ENCODE measurements at places on chromosomes 1 and 21.

DNA sequence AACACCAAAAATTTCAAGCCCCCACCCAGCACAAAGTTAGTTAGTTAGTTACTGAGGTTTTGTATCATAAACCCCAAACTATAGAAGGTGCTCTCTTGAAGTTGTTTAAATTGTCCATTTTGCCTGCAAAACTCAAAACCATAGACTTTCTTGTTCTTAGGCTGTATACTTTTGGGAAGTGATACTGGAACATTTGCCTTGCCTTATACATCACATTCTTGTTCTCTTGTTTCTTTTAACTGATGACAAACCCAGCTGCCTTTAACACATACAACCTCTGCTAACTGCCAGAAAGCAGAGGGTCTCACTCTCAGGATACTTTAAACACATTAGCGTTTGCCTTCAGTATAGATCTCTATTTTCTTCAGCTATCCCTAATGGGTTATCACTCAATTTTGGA, 570.5 kb downstream of the MRPL39 start:
- DNase-seq, result no peak

- DNase-seq, result no peak
These were observed 137.4 kb downstream of the PIGK start for GRCh38 chr1:77081834-77082233.

DNA sequence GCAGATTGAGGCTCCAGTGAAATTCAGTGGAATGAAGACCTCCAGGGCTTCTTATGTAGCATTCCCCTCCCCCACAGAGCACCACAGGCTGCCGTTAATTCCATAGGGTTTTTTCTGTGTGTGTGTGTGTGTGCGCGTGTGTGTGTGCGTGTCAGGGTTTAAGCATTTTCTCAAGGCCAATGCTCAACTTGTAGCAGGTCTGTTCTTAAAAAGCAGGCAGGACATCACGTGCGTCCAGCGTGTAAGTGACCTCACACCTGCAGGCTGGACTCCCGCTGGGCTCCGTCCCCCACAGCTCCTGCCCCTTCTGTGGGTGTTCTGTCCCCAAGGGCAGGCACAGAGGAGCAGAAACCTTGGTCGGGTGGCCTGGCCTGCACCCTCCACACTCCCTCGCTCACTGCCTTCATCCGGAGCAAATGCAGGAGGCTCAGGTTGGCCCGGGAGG, 5.3 kb downstream of the PRDM16 start:
- no peak for DNase-seq

- DNase-seq, result no peak
These were observed 346.7 kb downstream of the SMYD3 start for GRCh38 chr1:246160374-246160773.

GRCh38 chr1:235014756-235015155, 113.9 kb downstream of the TOMM20 start:
- no peak for DNase-seq

DNA sequence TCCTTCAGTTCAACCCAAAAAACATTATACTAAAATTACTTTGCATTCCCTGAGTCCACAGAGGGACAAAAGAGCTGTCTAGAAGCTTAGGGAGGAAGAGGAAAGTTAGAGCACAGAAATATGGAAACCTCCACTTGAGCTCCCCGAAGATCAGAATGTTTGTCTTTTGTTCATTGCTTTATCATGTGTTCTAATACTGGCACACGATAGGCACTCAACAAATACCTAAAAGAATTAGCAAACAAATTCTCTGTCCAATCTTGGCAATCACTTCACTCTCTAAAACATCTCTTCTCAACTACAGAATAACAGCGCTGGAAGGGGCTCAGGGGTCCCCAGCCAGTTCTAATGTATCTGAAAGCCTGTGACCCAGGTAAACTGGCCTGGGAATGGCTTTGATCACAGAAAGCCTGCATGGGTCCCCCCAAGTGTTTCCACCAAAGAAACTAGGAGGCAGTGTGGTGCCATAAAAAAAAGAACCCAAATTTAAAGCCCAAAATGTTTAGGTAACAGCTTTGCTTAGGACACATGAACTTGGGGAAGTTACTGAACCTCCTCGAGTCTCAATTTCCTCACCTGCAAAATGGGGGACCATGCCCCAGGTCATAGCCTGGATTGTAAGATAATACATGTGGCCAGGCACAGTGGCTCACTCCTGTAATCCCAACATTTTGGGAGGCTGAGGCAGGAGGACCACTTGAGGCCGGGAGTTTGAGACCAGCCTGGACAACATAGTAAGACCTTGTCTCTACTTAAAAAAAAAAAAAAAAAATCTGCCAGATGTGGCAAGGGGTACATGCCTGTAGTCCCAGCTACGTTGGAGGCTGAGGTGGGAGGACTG, 45.8 kb downstream of the SSBP3 start:
- no peak for DNase-seq

GRCh38 chr1:240491156-240491555, 120.8 kb downstream of the GREM2 start:
- DNase-seq, result no peak

- DNase-seq, result no peak
These were observed 876 bp downstream of the LRRC7 start for GRCh38 chr1:69568421-69569174.

DNA sequence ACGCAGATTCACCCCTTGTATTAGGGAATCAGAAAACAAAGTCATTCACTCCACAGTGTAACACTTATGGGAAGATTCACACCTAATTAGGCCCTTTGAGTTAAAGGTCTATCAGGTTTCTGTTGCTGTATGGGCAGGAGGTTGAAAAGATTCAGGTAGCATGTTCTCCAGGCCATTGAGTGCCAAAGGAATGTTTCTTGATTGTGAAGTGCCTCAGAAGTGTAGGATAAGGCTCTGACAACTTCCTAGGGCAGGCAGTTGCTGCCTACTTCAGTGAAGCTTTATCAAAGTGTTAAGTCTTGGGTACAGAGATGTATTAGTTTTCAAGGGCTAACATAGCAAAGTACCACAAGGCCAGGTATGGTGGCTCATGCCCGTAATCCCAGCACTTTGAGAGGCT, 48.7 kb upstream of the RGS18 start:
- DNase-seq, result no peak

Data from T follicular helper cell (primary cell).